ENCODE measurements at places on chromosomes 5 and 9. TPM values are rescaled to one million over a fixed set of nuclear protein-coding genes. Genes with fewer than 3 reads are reported as not detected.

The HINT1 gene
- 331 TPM for total RNA-seq

The PCDHAC1 gene
- total RNA-seq = 0.36 TPM

The FBP1 gene
- total RNA-seq = 1.1 TPM

DNA sequence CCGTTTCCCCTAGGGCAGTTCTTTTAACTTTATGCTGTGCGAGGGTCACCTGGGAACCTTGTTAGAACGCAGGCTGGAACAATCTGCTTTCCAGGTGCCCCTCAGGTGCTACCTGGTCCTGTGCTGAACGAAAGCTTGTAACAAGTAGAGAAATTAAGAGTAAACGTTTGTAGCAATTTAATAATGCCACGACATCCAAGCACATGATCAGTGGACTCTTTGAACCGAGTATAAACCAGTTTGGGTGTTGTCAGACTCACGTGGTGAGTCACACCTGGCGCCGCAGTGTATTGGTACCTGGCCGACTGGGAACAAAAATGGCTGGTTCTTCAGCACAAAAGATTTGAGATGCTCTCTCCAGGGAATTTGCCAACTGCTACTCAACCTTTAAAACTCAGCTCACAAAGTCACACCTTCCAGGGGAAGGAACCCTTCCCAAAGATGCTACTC is 926 bp upstream of the MYO10 start:
- no peak for DNase-seq

DNA sequence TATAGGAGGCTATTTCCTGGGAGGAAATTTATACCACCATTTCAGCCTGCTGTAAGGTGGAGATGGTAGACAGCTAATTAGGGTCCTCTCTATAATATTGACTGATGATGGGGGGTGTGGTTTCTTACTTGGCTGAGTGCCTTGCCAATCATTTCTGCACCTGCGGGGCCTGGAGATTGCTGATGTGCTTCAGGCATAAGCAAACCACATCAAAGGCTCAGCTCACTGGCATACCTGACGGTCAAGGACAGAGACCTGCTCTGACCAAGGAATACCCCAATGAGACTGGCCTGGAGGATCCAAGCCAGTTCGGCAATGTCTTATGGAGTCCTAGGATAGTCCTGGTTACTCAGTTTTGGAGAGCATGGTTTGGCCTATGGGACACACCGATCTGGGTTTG is 29.5 kb downstream of the ANKH start:
- no peak for DNase-seq

GRCh38 chr5:34563931-34564709 is 92.0 kb upstream of the RAI14 start:
- DNase-seq = no peak

All from psoas muscle (tissue), 8 donors.